ENCODE measurements at places on chromosomes 2 and 18.

- DNase-seq: no peak
Observed at GRCh38 chr2:97761192-97761591, 47.8 kb downstream of the ZAP70 start.

DNA sequence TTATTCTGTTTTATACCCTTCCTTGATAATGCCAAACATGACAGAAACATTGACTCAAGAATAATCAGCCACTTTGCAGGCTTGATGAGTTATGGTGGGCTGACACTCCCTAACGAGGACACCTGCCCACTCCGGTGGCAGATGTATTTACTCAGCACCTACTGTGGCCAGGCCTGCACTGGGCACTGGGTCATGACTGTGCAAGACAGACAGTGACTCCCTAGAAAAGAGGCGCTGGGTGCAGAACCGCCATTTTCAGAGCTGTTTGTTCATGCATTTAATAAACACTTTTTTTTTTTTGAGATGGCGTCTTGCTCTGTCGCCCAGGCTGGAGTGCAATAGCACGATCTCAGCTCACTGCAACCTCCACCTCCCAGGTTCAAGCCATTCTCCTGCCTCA, 32.5 kb downstream of the SNED1 start:
- DNase-seq: no peak

DNA sequence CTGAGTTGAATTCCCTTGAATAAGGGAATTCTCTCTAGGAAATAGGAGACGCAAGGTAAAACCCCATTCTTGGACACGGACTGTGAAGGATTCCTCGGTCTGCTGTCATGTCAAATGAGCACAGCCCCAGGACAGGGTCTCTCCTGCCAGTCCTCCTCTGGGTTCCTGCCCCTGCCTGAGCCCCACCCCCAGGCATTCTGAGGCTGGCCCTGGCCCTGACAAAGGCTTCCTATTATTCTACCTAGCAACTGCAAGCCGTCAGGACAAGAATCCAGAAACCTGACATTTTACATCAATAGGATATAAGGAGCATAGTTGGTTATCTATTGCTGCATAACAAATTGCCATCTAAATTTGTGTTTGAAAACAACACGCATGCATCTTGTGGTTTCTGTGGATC, 253.3 kb upstream of the AGAP1 start:
- DNase-seq: no peak

- no peak for DNase-seq
Observed at GRCh38 chr18:78769502-78770105, 210.0 kb upstream of the SALL3 start.

GRCh38 chr2:12432985-12433625, 283.6 kb upstream of the TRIB2 start:
- no peak for DNase-seq

- DNase-seq: no peak
Observed at GRCh38 chr2:235897992-235898391, 270.2 kb downstream of the GBX2 start.

DNA sequence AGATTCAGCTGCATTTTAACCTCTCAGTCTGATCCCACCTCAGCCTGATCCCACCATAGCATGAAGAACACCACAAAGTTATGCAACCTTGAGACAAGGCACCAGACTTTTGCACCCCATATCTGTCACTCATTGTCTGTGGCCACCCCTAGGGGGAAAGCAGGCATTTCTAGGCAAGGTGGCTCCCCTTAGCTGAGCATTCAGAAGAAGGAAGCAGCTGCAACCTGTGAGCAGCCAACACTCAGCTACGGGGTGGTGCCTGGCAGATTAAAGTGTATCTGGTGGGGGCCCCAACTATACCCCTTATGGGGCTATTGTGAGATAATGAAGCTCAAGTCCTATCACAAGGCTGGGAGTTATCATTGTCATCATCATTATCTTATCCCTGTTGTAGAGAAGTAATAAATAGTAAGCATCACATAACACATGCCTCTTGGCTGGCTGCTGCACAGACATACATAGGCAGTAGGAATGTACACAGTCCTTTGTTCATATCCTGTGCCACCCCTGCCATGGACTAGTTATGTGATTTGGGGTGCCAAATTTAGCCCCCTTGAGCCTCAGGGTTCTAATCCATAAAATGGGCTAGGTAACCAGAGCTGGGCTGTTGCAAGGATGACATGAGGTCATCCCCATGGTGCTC, 20.6 kb upstream of the TMEM163 start:
- DNase-seq: no peak

- DNase-seq: no peak
Observed at GRCh38 chr2:99255491-99256318, at the start of gene LYG2. TSS of gene LYG2 (minus strand) at chr2:99255666. CDS start at chr2:99254260, 1,406 bp downstream.

GRCh38 chr2:114769110-114769509, 326.7 kb downstream of the DPP10 start:
- no peak for DNase-seq

GRCh38 chr2:94984964-94985575, 40.4 kb upstream of the MAL start:
- DNase-seq: no peak

DNA sequence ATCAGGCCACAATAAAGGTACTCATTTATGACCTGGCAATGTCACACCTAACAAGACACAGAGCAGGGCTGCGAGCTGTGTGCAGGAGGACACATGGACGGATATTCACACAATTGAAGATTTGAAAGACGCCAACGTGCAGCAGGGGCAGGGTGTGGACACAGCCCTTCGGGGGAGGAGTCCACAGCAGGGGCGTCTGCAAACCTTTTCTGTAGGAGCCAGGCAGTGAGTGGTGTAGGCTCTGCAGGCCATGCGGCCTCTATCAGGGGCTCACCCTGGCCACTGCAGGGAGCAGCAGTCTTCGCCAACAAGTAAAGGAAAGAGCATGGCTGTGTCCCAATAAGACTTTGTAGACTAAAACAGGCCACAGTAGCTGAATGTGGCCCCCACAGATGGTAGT, 125.7 kb upstream of the SNTG2 start:
- no peak for DNase-seq

- DNase-seq: no peak
Observed at GRCh38 chr2:178478130-178478438, 316 bp downstream of the FKBP7 start.

DNA sequence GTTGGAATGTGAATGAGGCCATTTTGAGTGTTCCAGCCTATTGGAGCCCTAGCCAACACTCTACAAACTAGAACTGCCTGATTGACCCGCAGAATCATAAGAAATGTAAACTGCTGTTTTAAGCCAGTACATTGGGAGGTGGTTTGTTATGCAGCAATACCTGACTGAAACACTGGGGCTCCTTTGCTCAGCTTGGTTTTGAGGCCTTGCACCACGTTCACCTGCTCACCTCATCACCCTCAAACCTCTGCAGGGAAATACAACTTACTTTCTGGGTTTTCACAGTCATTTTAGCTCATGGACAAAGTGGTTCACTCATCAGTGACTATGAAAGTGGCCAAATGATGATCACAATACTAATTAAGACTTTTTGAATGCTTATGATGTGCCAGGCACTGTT, 10.9 kb upstream of the DARS1 start:
- no peak for DNase-seq

- DNase-seq: no peak
Observed at GRCh38 chr18:74914648-74915047, 294.3 kb downstream of the PTGR3 start.

DNA sequence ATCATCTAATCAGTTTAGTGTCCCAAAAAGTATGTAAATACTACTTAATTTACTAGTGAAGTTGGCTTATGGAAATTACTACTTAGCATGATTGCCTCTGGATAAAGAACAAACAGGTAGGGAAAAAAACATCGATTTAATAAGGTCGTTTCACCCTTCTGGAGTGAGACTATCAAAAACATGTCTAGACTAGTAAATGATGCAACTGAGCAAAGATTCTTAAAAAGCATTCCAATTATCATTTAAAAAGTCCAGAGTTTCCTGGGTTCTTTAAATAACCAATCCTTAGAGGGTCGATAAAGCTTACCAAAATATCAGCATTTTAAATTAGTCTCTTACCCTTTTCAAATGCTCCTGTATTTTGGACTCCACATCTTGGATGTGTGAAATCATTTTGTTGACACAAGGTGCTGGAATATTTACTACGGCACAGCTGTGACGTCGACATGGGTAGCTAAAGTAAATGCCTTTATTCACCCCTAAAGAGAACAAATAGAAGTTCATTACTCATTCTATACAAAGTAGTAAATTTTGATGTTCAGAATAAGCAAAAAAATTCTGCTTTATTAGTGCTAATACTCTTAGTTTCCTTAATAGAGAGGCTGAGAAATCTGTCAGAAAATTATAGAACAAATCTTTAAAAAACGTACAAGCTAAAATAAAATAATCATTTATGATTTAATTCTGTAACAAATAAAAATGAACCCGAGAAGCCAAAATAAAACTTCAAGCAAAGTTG, 70.6 kb downstream of the CCDC178 start:
- no peak for DNase-seq

All from cortex of kidney (tissue), 1 donor.